ENCODE measurements at places on chromosomes 11 and 22.

- DNase-seq: no peak
Observed at GRCh38 chr11:21133244-21133643, 463.9 kb downstream of the NELL1 start.

DNA sequence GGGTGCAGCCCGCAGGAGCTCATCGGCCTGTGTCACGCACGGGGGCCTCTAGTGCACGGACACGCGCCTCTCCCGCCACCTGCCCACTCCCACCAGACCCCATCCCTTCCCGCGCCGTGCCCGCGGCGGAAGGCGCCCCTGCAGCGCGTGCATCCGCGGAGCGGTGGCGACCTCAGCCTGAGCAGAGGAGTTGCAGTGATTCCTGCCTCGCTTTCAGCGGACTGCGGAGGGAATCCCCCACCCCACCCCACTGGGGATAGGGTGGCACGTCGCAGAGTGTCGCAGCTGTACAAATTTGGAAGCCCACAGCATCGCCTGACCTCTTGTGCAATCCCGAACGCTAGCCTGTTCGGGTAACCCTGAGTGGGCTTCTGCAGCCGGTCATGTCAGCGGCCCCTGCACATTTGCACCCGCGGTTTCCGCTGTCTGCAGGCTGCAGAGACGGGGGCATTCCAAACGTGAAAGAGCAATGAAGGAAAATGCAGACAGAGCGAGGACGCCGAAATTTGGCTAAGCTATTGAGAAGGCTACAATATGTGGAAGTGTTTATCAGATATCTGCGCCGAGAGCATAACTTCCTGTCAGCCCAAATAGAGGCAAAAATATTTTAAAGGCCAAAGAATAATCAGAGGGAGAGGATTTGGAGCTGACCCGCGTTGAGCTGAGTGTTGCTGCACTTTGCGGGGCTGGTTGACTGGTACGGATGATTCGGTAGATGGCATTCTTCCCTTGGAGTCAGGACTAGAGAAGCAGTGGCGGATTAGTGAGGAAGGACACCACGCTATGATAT, 617 bp upstream of the ARHGAP20 start:
- no peak for DNase-seq

DNA sequence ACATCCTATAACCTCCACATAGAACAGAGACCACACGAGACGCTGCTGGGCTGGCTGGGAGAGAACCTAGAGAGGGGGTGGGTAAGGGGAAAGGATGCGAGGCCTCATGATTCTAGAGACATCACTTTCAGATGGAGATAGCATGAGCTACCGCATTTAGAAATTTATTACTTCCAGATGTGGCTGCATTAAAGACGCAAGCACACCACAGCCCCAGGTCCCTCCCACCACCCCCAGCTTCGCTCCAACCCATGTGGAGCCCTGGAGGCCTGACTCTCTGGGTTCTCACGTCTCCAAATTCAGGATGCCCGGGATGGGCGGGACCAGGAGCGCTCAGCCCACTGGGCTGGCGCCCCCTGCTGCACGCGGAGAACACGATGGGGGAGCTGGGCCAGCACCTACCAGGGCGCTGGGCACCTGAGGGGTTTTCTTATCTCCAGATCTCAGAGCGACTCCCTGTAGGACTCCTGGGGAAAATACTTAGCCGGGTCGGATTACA, 13.6 kb downstream of the MRPL21 start:
- DNase-seq: no peak

GRCh38 chr11:94111660-94112059, 17.0 kb upstream of the PANX1 start:
- no peak for DNase-seq

DNA sequence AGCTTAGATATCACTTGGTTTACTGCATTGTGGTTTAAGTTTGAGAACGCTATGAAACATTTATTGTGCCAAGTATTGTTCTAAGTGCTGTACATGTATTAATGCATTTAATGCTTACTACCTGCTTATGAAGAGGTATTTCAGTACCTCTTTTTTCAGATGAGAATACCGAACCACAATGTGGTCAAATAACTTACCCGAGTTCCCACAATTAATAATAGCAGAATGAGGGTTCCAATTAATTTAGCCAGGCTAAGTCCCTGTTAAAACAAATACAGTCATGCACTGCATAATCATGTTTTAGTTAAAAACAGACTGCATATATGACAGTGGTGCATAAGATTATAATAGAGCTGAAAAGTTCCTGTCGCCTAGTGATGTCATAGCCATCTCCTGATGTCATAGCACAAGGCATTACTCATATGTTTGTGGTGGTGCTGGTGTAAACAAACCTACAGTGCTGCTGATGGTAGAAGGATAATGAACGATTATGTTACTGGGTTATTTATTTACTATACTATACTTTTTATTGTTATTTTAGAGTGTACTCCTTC, 4.3 kb downstream of the ZC3H12C start:
- no peak for DNase-seq

DNA sequence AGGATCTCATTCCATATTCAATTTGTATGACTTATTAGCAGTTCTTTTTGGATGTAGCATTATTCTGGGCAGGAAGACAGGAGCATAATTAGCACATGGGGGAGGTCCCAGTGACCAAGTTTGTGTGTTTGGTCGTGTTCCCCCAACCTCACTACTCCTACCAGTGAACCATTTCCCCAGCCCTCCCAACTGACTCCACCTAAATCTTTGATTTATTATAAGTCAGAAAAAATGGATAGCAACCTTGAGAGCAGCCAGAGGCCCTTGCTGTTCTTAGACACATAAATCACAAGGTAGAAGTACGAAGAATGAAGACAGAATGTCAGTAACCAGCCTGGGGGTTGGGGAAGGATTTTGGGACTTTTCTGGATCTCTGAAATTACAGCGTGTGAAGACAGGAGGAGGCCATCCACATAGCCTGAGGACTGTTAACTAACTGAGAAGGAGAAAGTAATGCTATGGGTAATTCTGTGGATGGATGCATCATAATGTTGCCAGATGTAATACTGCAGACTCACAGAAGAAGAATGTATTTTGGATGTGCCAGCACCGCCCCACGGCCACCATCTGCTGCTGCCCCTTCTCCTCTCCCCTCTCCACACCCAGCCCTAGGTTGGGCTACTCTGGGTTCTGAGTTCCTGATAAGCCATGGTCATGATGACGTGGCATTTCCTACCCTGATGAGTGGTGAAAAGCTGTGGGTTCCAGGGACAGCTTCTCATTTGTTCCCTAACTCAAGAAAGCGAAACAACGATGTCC, 124.3 kb upstream of the TTC12 start:
- no peak for DNase-seq

DNA sequence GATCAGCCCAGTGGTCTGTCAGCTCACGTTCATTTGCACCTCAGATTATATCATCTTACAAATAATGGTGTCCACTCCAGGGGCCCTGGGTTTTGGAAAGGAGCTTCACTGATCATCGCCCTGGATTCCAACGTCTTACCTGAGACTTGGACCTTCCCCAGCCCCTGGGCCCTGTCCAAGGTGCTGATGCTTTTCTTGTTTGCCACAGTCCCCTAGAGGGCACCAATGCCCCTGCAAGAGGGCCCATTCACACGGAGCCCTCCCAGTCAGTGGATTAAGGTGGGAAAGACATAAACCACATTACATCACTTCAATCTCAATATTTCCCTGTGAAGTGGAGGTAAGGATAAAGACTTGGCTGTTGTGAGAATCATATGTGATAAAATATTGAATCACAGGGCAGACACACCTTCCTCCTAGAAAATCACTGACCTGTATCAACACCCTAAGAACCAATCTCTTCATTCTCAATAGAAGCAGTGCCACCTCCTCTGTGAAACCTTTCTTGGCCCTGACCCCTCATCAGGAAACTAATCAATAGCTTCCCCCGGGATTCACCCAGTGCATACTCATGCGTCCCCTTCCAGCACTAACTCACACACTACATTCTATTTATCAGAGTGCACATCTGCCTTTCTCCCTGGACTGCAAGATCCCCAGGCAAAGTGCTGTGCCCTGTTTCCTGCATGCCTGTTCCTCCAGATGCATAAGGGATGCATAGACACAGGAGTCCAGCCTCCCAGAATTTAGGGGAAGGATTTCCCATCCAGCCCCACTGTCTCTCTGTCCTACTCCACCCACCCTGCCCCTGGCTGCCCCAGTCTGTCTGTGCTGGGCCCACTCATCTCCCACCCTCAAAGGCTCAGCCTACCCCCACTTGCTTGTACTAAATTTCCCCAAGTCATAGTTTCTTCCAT, 167.0 kb downstream of the BUD13 start:
- DNase-seq: no peak

- no peak for DNase-seq
Observed at GRCh38 chr22:41289671-41290070, 3.7 kb upstream of the RANGAP1 start.

- no peak for DNase-seq
Observed at GRCh38 chr11:92857407-92857806, 112.0 kb upstream of the MTNR1B start.
